ENCODE measurements at places on chromosomes 6 and 20.

DNA sequence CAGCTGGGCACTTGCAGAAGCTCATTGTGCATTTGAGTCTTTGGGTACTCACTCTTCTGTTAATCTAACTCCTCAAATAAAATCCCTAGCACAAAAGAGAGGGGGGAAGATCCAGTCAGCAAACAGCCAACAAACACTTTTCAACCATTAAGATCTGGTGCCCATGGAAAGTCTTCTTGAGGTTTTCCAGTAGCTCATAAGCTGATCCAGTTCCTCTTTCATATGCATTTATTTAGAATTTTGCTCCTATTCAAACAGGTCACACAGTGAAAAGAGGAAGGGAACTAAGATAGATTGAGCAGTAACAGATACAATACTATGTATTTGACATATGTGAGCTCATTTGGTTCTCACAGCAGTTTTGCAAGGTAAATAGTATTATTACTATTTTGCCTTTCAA is 38.6 kb downstream of the HLA-DPB1 start:
- DNase-seq = no peak

GRCh38 chr6:34955442-34955841 is 66.4 kb downstream of the ANKS1A start:
- DNase-seq = no peak

DNA sequence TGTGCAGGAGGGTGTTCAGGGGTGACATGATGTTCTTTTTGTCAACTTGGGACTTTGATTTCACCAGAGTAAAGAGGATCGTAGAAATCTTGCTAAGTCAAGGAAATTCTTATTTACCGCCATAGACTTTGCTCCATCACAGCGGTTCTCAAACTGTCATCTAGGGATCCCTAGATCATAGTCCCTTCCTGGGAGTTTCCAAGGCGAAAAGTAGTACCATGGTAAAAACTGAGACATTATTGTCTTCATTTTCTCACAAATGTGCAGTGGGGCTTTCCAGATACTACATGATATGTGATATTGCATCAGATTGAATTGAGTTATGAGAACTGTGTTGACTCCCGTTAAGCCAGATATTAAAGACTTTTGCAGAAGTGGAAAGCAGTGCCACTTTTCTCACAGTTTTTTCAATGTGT is 79.7 kb downstream of the JARID2 start:
- DNase-seq = no peak

DNA sequence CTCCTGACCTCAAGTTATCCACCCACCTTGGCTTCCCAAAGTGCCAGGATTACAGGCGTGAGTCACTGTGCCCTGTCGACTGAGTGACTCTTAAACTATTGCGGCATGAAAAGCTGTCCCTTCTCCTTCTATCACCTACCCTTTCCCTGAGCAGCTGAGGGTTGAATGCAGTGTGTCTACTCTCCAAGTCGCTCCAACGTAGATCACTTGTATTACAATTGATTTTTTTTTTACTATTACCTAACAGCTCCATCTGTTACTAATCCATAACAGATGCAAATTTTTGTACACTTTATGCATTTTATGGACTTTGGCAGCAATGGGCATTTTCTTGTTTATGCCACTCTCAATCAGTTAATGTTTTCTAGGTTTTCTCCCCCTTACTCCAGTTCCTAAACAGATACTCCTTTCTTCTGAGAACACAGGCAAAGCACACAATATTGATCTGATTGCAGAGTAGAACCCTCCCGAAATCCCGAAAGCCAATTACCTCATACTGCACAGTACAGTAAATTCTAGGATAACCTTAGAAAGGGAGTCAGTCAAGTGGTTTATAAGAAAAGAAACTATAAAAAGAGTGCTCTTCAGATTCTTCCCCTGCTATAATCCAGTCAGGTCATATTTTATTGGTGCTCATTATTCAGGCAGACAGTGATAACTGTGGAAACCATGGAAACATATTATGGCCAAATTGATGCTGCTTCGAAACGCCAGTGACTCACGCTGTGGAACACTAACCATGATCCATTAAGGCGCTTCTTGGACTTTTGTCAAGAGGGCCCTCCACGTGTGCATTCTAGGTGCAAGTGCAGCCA is 273.0 kb downstream of the ADGB start:
- no peak for DNase-seq

GRCh38 chr20:39619271-39619785 is 657.2 kb downstream of the DHX35 start:
- no peak for DNase-seq

DNA sequence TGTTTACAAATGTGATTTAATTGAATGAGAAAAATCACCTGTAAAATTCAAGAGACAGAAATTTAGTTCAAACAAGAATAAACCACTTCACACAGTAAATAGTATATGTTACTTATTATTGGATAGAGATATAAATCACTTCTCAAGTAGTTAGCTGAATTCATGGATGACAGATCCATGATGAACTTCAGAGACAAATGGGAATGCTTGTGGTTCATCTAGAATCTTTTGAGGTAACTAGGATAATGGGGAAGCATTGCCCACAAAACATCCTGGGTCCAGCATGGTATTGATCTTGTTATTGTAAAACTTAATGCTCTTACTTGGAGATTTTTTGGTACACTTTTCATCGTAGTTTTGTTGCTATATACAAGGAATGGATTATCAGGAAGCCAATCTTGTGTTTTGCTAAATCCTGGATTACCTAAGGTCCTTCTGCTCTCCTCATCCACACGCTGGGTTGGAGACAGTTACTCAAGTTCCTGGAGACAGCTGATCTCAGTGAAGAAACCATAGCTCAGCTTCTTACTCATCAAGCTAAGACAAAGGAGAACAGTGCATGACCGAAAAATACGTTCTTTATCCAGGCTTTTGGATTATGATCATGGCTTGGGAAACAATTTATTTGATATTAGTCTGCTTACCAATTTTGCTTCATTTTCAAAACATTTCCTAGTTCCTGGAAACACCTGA is 142.5 kb upstream of the PREP start:
- DNase-seq = no peak

DNA sequence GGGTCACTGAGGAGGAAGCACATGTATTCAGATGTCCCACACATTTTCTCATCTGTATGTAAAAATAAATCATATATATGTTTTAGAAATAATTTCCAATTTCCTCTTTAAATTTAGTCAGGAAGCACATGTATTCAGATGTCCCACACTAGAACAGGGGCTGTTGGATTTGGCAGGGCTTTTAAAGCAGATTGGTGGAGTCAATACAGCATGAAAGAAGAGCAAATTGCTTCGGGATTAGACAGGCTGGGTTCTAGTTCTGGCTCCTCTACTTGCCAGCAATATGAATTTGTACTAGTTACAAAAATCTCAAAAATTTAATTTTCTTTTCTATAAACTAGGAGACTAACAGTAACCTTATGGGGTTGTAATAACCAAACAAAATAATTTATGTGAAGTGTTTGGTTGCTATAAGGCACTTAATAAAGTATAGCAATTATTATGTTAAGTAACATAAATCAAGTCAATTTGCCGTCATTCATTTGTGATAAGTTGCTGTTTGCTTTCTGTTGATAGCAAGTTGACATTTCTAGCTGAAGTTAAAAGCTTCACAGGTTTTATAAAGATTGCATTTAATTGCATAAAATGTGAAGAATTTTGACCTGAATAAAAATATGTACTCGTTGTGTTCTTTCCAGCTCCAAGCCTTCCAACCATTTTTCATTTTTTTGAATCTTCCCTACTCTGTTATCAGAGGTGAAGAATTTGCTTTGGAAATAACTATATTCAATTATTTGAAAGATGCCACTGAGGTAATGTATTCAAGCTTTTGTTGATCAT is 88.9 kb downstream of the CD109 start:
- no peak for DNase-seq

DNA sequence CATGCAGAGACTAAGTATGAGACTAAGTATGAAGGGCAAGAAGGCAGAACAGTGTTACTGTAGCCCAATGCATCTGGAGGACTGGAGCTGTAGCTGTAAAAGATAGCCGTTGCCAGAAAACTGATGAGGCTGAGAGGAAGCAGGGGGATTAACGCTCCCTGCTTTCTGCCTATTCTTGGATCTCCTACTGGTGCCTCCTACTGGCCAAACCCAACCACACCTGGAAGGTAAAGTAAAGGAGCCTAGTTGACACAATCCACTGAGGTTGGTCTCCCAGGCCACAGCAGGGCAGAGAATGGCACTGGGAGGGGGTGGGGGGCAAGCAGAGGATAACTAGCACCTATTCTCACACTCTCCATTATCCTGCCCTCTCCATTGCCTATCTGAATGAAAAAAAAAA is 105.0 kb upstream of the MRPS10 start:
- no peak for DNase-seq

GRCh38 chr20:34915131-34915530 is 38.7 kb downstream of the ACSS2 start:
- DNase-seq = no peak

Data from activated CD8-positive, alpha-beta memory T cell treated with anti-CD3 and anti-CD28 coated beads for 1 hour (primary cell).